ENCODE measurements at places on chromosomes 4 and X. TPM values are rescaled to one million over a fixed set of nuclear protein-coding genes. Genes with fewer than 3 reads are reported as not detected.

DNA sequence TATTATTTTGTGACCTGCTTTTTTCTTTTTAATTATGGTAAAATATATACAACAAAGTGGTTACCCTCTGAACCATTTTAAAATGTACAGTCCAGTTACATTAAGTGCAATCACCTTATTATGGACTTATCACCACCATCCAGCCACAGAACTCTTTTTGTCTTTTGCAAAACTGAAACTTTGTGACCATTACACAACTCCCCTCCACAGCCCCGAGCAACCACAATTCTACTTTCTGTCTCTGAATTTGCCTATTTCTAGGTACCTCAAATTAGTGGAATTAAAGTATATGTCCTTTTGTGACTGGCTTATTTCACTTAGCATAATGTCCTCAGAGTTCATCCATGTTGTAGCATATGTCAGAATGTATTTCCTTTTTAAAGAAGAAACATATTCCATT lies 39.3 kb upstream of the WWC2 start:
- no peaks in the 10 kb centered on the region for H3K27me3 ChIP-seq
- H3K36me3 ChIP-seq, result peaks cover 2% of the 10 kb centered on the region
- H3K4me3 ChIP-seq, result no peak overlapping the region
- H3K4me1 ChIP-seq, result peaks cover 27% of the 10 kb centered on the region
- peak overlapping the region; percentile 4 for H3K27ac ChIP-seq

DNA sequence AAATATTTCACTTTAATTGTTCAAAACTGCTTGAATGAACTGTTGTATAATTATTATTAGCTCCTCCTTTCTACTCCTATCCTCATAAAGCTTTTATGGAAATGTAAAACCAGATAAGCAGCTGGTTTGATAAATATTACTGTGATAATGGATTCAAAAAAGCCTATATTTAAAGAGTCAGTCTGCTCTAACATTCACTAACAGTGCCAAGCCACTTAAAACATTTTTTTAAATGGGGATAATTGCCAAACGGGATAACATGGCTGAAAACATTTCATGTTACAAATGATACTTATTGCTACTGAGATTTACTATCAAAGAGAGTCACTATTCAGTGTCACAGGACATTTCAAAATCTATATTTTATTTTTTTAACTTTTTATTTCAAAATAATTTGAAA lies 17.4 kb downstream of the ARHGAP24 start:
- peaks cover 31% of the 10 kb centered on the region for H3K4me1 ChIP-seq
- H3K4me3 ChIP-seq, result no peak overlapping the region
- no peak overlapping the region for H3K27ac ChIP-seq
- H3K27me3 ChIP-seq, result no peaks in the 10 kb centered on the region
- H3K36me3 ChIP-seq, result no peaks in the 10 kb centered on the region
- DNase-seq, result no peak

- H3K27ac ChIP-seq, result no peak overlapping the region
- no peak overlapping the region for H3K4me3 ChIP-seq
- H3K27me3 ChIP-seq, result peaks cover 3% of the 10 kb centered on the region
- no peaks in the 10 kb centered on the region for H3K4me1 ChIP-seq
- peak; percentile 39 for DNase-seq
- H3K36me3 ChIP-seq, result no peaks in the 10 kb centered on the region
These were observed 66.0 kb upstream of the GEMIN8 start for GRCh38 chrX:14095702-14096101.

DNA sequence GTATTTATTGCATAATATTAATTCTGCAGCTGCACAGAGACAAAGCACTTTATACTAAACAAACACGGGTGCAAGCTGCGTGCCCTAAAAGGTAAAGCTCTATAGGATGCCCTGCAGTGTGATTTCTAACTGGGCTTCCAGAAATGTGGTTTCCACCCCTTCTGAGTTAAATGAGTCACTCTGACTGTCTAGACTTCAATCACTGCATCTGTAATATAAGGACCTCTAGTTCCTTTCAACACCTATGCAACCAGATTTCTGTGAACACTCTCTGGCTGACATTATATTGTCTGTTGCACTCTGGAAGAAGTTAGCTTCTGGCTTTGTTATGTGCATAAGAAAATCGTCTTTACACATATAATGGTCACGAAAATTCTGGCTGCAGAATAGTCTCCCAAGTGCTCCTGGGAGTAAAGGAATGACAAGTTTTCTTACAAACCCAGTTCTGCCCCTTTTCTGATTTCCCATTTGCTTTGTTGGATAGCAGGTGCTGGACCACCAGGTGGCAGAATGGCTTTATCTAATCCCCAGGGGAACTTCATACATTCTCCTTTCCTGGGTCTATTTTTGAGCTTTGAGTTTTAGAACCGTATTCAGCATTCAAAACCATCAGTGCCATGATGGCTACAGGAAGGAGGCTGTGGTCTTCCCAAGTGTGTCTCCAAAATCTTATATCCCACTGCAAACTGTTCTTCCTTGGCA lies 842.2 kb downstream of the STIM2 start:
- H3K4me1 ChIP-seq, result peaks cover 3% of the 10 kb centered on the region
- H3K4me3 ChIP-seq, result no peak overlapping the region
- no peak overlapping the region for H3K27ac ChIP-seq
- DNase-seq, result no peak
- no peaks in the 10 kb centered on the region for H3K36me3 ChIP-seq

DNA sequence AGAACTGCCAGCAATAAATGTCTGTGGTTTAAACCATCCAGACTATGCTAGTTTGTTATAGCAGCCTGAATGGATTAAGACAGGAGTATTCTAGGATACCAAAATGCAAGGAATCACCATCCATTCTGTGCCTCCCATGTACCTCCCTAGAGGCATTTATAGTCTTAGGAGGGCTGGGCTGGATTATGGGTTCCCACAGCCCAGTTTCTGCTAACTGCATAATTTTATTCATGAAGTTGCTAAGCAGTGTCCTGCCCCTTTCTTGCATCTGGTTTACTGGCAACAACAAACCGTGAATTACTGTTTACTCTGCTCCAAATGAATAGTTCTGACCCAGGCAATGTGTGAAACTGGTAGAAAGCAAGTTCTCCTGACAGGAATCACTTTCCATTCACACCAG lies 67.1 kb upstream of the PRKX start:
- H3K27me3 ChIP-seq, result no peaks in the 10 kb centered on the region
- no peak overlapping the region for H3K27ac ChIP-seq
- no peak for DNase-seq
- H3K36me3 ChIP-seq, result peaks cover 5% of the 10 kb centered on the region
- H3K4me1 ChIP-seq, result peaks cover 5% of the 10 kb centered on the region

GRCh38 chrX:9538544-9539045 lies 73.7 kb downstream of the TBL1X start:
- H3K27me3 ChIP-seq, result no peaks in the 10 kb centered on the region
- peaks cover 38% of the 10 kb centered on the region for H3K4me1 ChIP-seq
- no peak for DNase-seq
- no peak overlapping the region for H3K4me3 ChIP-seq
- no peak overlapping the region for H3K27ac ChIP-seq
- H3K36me3 ChIP-seq, result no peaks in the 10 kb centered on the region

DNA sequence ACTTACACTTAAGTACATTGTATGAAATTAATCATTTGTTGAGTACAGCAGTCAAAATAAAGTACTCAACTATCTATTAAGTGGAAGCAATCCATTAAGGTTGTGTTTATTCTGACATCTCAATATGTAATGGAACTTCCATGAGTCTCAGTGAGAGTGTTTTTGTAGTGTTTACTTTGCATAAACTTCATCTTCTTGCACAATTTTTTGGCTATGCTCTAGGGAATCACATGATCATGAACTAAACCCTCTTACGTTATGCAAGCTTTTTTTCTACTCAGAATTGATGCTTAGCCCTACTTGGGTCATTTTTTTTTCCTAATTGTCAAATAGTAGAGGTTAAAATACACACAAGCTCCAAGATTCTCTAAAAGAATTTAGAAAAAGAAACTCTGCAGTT lies 21.1 kb upstream of the PIGA start:
- H3K27me3 ChIP-seq, result peaks cover 12% of the 10 kb centered on the region
- no peak for DNase-seq
- no peak overlapping the region for H3K27ac ChIP-seq
- no peaks in the 10 kb centered on the region for H3K4me1 ChIP-seq
- no peaks in the 10 kb centered on the region for H3K36me3 ChIP-seq
- no peak overlapping the region for H3K4me3 ChIP-seq

GRCh38 chrX:116230130-116230898 lies 59.8 kb downstream of the AGTR2 start:
- no peak for DNase-seq
- no peak overlapping the region for H3K27ac ChIP-seq
- peaks cover 16% of the 10 kb centered on the region for H3K4me1 ChIP-seq

The ITGB1BP2 gene
- 4.4 TPM for total RNA-seq

The PCDH18 gene
- total RNA-seq, result 112 TPM

The CPZ gene
- 32.8 TPM for total RNA-seq

The SMR3B gene
- not detected for total RNA-seq

Data from mesothelial cell of epicardium (in vitro differentiated cells).